ENCODE measurements at places on chromosomes 5 and 9.

- DNase-seq: no peak
These were observed 23.8 kb downstream of the SVEP1 start for GRCh38 chr9:110555551-110556331.

- DNase-seq: no peak
These were observed 54.3 kb downstream of the GRAMD2B start for GRCh38 chr5:126477294-126478117.

- no peak for DNase-seq
These were observed 180.5 kb upstream of the DMAC1 start for GRCh38 chr9:7980041-7980440.

- DNase-seq: no peak
These were observed 6.7 kb downstream of the ALDOB start for GRCh38 chr9:101428909-101429308.

GRCh38 chr5:55913466-55914413 is 62.6 kb downstream of the IL31RA start:
- no peak for DNase-seq

GRCh38 chr5:3123763-3124157 is 372.3 kb upstream of the IRX2 start:
- no peak for DNase-seq

GRCh38 chr5:170542691-170543293 is 39.0 kb downstream of the KCNIP1 start:
- DNase-seq: no peak

- no peak for DNase-seq
These were observed 190.3 kb downstream of the WDR70 start for GRCh38 chr5:37569466-37569865.

DNA sequence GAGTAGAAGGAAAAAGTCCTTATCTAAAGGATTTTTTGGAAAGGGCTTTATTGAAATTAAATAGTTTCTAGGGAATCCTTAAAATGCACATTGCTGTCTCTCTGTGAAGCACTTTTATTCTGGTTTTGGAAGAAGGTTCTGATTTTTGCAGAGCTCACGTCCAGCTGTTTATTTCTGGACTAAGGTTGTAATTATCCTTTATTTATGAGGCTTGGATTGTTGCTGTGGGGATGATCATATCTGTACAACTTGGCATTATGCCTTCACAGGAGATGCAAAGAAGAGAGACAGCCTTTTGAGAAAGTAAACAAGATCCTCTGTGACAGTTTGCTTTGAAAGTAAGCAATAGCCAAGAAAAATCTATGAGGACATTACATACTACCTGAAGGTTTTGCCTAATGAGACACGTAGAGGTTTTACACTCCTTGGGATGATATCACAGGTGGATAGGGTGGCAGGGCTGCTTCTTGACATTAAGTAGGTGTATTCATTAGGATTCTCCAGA is 14.6 kb downstream of the SMARCA2 start:
- no peak for DNase-seq

DNA sequence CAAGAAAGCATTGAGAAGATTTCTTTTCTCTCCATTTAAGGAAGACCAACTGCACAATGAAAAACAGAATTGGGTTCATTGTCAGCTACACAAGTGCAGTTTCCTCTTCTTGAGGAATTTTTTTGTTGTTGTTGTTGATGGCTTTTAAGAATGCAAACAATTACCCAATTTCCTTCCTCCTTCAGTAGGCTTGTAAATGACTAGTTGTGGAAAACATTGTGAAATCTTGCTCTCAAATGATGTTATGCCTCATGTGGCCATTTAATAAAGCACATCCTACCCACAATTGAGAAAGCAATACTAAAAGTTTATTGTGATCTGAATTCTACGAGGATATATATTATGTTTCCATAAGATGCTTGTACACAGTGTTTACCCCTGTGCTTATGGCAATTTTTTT is 171.6 kb downstream of the FAM174A start:
- DNase-seq: no peak

- no peak for DNase-seq
These were observed 3.1 kb downstream of the BSPRY start for GRCh38 chr9:113352411-113352810.

DNA sequence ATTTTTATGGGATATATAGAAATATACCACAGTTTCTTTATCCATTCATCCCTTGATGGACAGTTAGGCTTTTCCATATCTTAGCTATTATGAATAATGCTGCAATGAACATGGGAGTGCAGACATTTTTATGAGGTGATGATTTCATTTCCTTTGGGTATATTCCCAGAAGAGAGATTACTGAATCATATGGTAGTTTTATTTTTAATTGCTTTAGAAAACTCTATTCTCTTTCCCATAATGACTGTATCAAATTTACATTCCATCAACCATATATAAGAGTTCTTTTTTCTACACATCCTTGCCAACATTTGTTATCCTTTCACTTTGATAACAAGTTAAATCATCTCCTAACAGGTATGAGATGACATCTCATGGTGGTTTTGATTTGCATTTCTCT is 821.6 kb downstream of the TLE1 start:
- no peak for DNase-seq

GRCh38 chr9:111828193-111828592 is 33.5 kb upstream of the SHOC1 start:
- no peak for DNase-seq

- no peak for DNase-seq
These were observed 20.2 kb upstream of the CEP78 start for GRCh38 chr9:78215706-78216105.
